ENCODE measurements at places on chromosomes 2 and 18. TPM values are rescaled to one million over a fixed set of nuclear protein-coding genes. Genes with fewer than 3 reads are reported as not detected.

The GRB14 gene
- 7.6 TPM for total RNA-seq

The ANKRD62 gene
- total RNA-seq: not detected

The METAP1D gene
- total RNA-seq: 6.4 TPM

The GDF7 gene
- total RNA-seq: 0.04 TPM

The MC5R gene
- total RNA-seq: not detected

The PTPRN gene
- 6.3 TPM for total RNA-seq

The FBLN7 gene
- total RNA-seq: 1.4 TPM

The CNGA3 gene
- total RNA-seq: not detected

DNA sequence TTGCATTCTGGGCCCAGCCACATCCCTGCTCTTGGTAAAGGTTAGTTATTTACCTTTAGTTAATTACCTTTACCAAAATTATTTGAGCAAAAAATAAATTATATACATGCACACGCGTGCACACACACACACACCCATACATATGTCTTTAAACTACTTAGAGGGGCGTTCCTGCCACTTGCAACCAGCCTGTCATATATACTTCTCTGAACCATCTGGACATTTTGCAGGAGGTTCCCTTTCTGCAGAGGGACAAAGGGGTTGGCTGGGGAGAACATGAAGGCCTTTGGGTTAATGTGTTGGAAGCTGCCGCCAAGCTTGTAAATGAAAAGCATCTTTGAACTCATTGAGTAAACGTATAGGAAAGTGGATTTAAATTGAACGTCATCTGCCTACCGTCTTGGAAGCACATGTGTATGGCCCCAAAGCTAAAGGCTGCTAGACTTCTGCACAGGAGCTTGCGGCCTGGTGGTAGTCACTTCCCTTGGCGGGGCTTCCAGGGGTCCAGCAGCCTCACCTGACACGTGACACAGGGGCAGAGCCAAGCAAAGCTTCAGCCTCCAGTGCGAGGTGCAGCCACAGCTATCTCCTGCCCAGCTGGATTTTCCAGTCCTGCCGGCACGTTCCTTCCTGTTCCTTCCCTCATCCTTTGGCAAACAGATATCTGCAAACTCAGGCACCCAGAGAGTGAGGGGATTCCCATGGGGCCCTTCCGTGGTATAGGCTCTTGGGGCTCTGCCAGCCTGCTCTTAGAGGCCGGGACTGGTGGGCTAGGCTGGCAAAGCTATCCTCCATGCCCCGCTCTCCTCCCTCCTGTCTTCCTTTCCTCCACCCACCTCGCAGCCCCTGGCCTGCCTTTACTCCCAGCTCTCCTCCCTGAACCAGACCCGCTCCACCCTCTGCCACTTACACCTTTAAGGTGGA is 46.1 kb downstream of the SERTAD2 start:
- no peaks in the 10 kb centered on the region for H3K27me3 ChIP-seq
- no peaks in the 10 kb centered on the region for H3K4me1 ChIP-seq
- no peak overlapping the region for H3K27ac ChIP-seq
- peaks cover 12% of the 10 kb centered on the region for H3K36me3 ChIP-seq

- H3K27ac ChIP-seq: no peak overlapping the region
- H3K27me3 ChIP-seq: no peaks in the 10 kb centered on the region
- DNase-seq: no peak
- H3K36me3 ChIP-seq: no peaks in the 10 kb centered on the region
- H3K4me3 ChIP-seq: no peak overlapping the region
Measured at GRCh38 chr18:10736984-10737383, 211.2 kb downstream of the NAPG start.

DNA sequence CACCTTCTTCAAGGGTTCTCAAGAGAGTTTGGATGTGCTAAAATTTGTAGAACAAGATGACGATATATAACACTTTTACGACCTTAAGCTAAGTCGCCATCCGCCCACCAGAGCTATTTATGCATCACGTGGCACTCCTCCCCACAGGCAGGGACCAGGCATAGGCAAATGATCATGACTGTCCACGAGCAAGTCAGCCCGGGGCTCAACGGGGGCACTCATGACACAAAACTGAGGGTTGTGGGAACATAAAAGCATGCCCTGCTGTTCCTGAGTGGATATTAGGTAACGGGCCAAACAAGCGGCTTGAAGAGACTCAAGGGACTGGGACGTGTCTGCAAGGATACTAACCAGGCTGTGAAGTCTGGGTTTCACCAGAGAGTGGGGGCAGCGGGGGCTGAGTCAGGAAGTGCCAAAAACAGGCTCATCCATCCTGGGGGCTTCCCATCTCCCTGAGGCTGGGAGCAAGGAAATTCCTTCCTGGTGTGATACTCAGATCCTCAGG is 58.1 kb downstream of the FAM178B start:
- H3K4me1 ChIP-seq: no peaks in the 10 kb centered on the region
- H3K4me3 ChIP-seq: no peak overlapping the region
- H3K36me3 ChIP-seq: no peaks in the 10 kb centered on the region
- H3K27me3 ChIP-seq: no peaks in the 10 kb centered on the region

DNA sequence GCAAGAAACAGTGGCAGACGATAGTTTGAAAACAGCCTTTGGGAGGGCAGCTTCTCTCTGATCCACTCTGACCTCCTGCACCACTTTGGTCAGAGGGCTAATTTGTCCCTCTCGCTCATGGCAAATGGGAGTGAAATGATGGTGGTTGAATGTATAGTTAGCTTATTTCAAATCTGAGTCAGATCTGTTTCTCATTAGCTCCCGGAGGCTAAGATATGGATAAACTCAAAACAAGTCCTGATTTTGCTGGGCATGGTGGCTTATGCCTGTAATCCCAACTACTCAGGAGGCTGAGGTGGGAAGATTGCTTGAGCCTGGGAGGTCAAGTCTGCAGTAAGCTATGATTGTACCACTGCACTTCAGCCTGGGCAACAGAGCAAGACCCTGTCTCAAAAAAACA is 145.0 kb downstream of the ALK start:
- no peaks in the 10 kb centered on the region for H3K36me3 ChIP-seq
- no peaks in the 10 kb centered on the region for H3K4me1 ChIP-seq

DNA sequence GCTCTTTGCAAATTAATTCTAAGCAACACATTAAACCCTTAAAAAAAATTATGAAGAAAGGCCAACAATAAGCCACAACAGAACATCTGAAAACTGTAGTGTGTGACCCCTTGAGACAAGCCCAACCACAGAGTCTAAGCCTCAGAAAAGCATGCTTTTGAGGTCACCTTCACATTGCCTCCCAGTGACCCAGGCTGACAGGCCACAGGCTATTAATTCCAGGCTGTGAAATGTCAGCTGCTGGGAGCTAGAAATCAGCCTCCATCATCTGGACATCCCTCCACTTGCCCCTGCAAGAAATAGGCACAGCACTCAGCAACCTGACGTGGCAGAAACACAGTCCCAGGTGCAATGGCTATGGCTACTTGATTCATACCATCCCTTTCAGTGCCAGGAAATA is 179.4 kb upstream of the ZFP36L2 start:
- no peaks in the 10 kb centered on the region for H3K27me3 ChIP-seq
- no peak overlapping the region for H3K4me3 ChIP-seq
- H3K36me3 ChIP-seq: no peaks in the 10 kb centered on the region

DNA sequence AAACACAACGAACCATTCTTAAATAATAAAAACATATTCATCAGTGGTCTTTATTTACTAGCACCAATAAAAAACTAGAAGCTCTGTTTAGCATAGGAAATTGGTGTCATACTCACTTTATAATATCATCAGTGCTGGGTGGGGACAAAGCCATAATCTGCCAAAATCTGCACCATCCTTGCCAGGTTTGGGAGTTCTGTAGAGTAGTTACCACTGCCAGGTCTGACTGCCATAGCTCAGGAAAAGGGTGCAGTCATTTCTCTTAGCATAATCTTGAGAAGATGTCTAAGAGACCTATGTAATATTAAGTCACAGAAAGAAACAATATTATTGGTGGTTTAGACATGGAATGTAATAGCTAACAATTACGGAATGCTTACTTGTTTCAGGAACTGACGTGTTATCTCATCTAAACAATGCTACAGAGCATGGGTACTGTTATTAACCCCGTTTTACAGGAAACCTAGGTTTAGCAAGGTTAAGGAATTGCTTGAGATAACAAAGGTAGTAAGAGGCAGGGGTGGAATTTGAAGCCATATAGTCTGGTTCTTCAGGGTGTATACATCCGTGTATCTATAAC is 1.6 kb upstream of the MARCHF7 start:
- DNase-seq: no peak
- no peaks in the 10 kb centered on the region for H3K4me1 ChIP-seq
- H3K36me3 ChIP-seq: peaks cover 8% of the 10 kb centered on the region

GRCh38 chr2:22832196-22832595 is 552.8 kb upstream of the KLHL29 start:
- H3K4me1 ChIP-seq: no peaks in the 10 kb centered on the region
- H3K4me3 ChIP-seq: no peak overlapping the region
- H3K36me3 ChIP-seq: no peaks in the 10 kb centered on the region
- DNase-seq: no peak

DNA sequence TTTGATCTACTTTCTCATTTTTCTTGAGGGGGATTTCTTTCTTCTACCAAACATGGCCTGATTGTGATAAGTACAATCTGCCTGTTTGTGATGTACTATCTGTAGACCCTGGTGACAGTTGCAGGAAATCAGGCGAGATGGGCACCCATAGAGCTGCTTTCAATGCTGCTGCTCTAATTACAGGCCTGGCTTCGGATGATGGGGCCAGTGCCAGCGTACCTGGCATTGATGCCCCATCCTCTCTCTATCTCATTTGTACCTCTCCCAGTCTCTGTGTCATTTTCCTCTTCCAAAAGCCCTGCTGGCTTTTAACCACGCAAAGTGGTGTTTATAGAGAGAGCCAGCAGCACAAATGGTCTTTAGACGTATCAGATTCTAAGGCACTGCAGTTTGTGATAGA is 69.9 kb downstream of the KCTD18 start:
- H3K4me3 ChIP-seq: no peak overlapping the region
- H3K27me3 ChIP-seq: no peaks in the 10 kb centered on the region
- H3K27ac ChIP-seq: no peak overlapping the region
- H3K36me3 ChIP-seq: peaks cover 57% of the 10 kb centered on the region
- DNase-seq: no peak

DNA sequence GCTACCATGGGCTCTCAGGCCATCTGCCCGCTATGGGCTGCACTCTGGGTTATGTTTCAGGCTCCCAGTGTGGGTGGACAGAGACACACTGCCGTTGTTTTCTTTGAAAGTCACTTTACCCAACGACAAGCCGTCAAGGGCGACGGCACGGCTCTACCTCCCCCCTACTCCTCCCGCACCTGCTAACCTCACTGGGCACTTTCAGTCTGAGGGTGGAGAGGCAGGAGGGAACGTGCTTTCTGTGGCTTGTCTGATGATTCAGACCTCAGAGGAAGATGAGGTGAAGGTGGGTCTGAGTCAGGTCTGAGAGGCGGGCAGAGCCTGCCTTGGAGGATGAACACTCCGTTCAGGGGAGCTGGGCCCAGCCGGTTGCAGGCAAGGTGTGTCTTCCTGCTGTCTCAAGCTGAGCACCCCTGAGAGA is 147.6 kb upstream of the HDAC4 start:
- no peaks in the 10 kb centered on the region for H3K4me1 ChIP-seq
- DNase-seq: no peak
- no peak overlapping the region for H3K27ac ChIP-seq
- H3K27me3 ChIP-seq: no peaks in the 10 kb centered on the region
- no peaks in the 10 kb centered on the region for H3K36me3 ChIP-seq
- no peak overlapping the region for H3K4me3 ChIP-seq

DNA sequence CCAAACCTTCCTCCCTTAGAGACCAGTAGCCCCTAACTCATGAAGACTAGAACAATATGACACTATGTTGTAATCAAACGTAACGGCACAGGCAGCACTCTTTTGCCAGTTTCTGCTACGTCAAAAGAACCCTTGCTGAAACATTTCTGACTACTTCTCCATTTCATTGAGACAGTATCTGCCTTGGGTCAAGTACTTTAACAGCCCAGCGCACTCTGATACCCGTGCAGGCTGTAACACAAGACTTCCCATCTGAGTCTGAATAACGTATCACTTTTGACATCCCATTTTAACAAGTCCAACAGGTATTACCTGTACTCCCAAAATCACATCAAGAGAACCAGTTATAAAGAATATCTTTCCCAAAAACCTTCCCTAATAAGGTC is 38.4 kb downstream of the TBC1D8 start:
- no peaks in the 10 kb centered on the region for H3K27me3 ChIP-seq
- peaks cover 33% of the 10 kb centered on the region for H3K4me1 ChIP-seq
- peak overlapping the region; percentile 27 for H3K4me3 ChIP-seq
- H3K36me3 ChIP-seq: no peaks in the 10 kb centered on the region

DNA sequence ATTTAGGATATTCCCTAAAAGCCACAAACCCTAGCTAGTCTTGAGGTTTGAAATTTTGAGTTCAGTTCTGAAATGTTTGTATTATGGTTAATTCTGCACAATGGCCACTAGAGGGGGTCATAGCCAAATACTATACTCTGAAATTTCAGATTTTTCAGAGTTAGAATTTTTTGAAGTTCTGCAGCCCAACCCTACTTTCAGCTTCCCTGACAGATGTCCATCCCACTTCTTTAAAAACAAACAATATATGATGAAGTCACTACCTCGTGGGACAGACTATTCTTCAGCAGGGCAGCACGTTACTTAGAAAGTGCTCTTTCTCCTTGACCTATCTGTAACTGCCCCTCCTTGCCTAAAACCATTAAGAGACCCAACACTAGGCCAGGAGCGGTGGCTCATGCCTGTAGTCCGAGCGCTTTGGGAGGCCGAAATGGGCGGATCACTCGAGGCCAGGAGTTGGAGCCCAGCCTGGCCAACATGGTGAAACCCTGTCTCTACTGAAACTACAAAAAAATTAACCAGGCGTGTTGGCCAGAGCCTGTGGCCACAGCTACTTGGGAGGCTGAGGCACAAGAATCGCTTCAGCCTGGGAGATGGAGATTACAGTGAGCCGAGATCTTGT is 48.2 kb upstream of the PAPOLG start:
- no peaks in the 10 kb centered on the region for H3K36me3 ChIP-seq
- H3K27me3 ChIP-seq: no peaks in the 10 kb centered on the region
- DNase-seq: peak; percentile 43
- no peaks in the 10 kb centered on the region for H3K4me1 ChIP-seq

- no peak overlapping the region for H3K4me3 ChIP-seq
- DNase-seq: no peak
- 0 out of 2 replicates have a peak, but pooled peaks cover 1% of the 10 kb centered on the region for H3K4me1 ChIP-seq
- no peak overlapping the region for H3K27ac ChIP-seq
Measured at GRCh38 chr18:51711298-51711889, 513.9 kb upstream of the MEX3C start.

DNA sequence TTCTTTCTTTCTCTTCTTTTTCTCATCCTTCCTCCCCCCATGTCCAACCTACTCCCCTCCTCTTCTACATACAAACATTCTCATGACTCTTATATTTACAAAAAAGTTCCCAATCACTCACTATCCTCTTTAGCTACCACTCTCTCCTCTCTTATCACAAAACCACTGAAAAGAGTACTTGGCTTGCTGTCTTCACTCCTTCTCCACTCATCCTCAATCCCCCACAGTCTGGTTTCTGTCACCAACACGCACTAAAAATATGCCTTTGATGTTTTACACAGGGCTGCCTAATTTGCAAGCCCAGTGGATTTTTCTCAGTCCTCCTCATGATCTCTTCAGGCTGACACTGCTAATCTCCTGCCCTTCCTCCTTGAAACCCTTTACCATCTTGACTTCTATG is 159.5 kb downstream of the TNS1 start:
- no peaks in the 10 kb centered on the region for H3K27me3 ChIP-seq
- no peaks in the 10 kb centered on the region for H3K4me1 ChIP-seq
- no peak for DNase-seq
- no peaks in the 10 kb centered on the region for H3K36me3 ChIP-seq
- H3K4me3 ChIP-seq: no peak overlapping the region
